ENCODE measurements at places on chromosomes 5 and 9.

- DNase-seq: no peak
These were observed 21.9 kb upstream of the DUSP1 start for GRCh38 chr5:172792701-172793570.

- DNase-seq: no peak
These were observed 50.0 kb downstream of the EXD3 start for GRCh38 chr9:137372693-137373610.

GRCh38 chr9:90901933-90902332, 100.3 kb downstream of the SYK start:
- no peak for DNase-seq

DNA sequence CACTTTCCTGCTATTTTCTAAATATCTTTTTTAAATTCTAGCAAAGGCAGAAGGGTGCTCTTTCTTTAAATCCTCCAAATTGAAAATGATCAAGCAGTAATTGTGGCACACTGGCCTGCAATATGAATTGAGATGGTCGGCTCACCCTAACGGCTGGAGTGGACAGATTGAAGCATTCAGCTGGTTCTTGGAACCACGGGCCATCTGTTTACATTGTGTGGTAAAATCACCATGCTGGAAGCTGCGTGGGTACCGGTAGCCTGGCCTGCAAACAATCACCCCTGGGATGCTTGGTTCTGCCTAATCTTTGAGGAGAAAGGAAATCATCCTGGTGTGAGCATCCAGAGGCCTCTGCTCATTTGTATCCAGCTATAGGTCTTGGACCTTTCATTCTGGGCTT, 289.3 kb downstream of the ZNF608 start:
- DNase-seq: no peak

DNA sequence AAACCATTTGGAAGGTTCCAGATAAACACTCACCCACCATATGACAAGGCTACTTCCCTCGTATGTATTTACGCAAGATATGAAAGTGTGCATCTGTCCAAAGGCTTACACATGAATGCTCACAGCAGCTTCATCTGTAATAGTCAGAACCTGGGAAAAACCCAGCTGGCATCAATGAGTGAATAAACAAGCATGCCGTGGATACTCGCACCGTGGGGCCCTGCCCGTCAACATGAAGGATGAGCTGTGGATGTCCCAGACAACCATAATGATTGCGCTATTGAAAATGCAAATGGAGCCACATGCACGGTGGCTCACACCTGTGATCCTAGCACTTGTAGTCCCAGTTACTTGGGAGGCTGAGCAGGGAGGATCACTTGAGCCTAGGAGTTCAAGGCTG, 60.6 kb upstream of the FCN1 start:
- DNase-seq: no peak

GRCh38 chr9:98980291-98980690, 36.6 kb downstream of the COL15A1 start:
- DNase-seq: no peak

DNA sequence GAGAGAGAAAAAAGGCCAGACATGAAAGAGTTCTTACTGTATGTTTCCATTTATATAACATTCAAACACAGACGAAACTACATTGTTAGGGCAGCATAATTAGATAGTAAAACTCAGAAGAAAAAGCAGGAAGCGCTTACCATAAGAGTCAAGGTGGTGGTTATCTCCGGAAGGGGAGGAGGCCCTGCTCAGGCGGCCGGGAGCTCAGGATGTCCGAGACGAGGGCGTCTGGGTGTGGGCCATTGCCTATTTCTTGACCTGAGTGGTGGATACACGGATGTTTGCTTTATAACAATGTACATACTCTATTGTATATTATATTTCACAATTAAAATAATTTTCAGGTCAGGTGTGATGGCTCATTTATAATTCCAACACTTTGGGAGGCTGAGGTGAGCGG, 80.9 kb upstream of the COL5A1 start:
- no peak for DNase-seq

DNA sequence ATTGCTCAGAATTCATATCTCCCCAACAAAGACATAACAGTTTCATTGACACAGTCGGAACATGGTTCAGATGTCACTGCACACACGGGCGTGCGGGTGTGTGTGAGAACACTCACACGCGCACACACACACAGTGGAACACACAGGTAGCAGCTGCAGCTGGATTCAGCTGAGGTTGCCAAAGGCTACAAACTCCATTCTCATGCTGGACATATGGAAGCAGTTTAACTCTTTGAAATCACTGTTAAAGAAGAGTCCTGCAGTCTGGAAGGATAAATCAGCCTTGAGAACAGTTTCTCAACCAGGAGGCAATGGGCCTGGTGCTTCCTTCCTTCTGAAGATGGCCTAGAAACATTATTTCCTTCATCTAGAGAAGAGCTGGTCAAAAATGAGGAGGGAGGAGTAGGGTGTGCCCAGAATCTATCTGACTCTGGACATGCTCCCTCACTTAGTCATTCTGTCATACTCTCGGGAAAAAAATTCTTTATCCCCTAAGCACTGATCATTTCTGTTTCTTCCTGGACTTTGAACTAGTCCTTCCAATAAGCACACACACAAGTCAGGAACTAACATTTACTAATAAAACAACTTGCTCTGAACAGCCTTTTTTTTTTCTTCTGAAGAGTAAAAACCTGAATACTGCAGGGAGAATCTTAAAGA, 160.6 kb downstream of the ZDHHC21 start:
- DNase-seq: no peak

DNA sequence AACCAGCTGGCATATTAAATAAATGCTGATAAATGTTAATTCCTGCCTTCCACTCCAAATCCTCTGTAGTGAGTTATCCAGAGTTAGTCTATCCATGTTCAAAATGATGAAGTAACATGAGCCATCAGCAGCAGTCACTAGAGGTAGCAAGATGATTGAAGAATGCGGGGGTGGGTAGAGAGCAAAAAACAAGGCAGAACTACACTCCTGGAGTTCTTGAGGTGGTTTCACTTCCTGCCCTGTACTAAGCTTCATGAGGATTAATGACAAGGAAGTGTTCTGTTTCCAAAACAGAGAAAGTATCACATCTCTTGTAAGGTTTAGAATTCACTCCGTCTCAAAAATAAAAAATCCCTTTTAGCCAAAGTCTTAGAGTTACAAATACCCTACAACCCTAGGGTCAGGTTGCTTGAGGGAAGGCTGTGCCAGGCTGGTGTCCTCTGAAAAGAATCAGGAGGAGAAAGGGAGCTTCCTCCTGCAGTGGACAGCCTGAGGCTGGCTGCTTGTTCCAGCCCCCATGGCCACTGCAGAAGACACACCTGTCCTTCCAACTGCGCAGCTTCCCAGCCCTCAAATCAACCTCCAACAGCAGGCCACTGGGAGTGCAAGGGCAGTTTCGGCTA, 180.2 kb downstream of the DENND1A start:
- DNase-seq: no peak

DNA sequence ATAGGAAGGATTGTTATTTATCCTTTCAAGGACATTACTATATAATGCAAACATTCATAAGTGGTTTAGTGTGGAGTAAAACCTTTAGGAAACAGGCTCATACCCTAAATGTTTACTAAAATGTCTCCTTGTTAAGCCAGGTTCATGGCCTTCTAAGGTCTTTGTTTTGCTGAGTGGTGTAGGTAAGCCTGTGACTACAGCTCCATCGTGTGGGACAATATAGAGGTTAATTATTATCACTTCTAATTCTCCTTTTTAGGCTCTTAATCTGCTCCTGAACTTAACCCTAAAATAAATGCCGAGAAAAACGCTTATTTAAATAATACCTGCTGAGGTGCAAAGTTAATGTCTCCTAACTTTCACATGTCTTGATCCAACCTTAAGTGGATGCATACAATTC, 43.8 kb downstream of the SPINK5 start:
- DNase-seq: no peak

DNA sequence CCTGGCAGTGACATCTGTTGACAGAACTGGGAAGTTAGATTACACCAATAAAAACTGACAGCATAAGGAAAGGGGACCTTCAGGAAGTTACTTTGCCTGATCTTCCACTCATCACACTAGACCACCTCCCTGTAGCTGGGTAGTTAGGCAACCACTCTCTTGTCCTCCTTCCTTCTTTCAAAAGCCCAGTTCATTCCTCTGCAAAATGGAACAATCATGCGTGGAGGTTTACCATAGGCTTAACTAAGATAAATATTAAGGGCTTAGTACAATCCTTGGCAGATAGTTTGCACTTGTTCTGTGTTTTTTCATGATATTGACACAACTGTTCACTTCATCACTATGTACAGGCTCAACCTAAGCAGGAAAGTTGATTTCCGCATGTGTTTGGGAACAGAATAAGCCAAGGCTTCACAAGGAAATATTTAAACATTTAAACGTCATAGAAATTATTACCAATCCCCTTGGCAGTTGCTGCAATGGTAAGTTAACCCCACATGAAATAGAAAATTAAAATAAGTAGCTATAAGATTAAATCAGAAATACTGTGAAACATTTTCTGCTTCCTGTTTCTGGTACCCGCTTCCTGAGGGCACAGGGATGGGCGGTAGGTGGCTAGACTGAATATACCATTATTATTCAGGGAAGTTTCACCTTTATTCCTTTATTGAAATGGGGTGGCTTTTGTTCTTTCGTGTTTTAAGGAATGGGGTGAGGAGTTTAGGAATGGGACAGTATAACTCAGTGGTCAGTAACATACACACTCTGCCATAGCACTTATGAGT, 9.9 kb upstream of the PTGER4 start:
- no peak for DNase-seq

DNA sequence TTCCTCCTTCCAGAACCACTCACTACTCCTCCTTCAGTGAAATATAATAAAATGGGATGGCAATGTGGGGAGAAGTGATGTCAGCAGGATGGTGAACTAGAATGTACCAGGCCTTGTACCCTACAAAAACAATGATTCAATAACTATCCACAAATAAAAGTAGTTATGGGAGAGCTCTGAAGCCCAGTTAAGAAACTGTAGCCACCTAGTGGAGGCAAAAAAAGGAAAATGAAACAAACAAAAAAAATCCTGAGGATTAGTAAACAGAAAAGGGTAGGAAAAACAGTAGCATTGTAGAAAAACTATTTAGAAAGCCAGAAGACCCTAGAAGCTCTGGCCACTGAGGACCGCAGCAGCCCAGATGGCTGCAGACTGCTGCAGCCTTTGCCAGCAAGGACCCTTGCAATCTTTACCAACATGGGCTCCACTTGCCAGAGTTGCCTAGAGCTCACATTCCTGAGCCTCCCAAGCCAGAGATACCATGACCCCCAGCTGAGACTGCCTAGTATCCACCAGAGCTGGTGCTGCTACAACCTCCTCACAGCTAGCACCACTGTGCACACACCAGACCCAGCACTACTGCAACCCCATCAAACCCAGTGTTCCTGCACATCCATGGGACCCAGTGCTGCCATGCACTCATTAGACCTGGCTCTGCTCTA, 259.7 kb upstream of the MSX2 start:
- no peak for DNase-seq

- no peak for DNase-seq
These were observed 15.0 kb downstream of the CARD19 start for GRCh38 chr9:93111001-93111370.

DNA sequence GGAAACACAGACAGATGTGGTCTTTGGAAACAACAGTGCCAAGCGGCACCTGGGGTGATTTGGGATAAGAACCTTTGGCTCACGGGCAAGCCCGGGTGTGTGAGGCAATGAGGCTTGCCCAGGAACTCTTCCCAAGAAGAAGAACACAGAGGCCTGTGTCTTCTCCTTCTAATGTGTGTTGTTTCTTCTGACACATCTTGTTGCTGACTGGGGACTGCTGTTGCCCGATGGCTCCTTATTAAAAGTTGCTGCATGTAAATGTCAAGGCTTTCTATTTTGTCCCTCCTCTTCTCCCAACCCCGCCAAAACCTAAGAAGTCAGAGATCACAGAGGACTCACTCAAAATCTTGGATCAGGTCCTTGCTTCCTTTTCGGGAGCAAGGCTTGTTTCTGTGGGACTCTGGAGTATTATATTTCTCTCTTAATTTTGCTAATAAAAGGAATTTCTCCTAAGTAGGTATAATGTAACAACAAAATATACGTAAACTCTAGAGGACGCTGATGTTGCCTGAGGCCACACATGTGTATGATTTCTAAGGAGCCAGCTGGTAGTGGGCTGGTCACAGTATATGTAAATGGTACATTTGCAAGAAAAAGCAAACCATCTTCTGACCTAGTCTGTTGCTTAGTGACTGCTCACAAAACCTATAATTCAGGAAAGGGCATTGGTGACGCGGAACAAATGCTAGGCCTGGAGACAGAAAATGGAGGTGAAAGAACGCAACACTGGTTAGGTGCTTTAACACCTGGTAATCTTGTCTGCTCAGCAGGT, 232.5 kb downstream of the GADD45G start:
- no peak for DNase-seq

DNA sequence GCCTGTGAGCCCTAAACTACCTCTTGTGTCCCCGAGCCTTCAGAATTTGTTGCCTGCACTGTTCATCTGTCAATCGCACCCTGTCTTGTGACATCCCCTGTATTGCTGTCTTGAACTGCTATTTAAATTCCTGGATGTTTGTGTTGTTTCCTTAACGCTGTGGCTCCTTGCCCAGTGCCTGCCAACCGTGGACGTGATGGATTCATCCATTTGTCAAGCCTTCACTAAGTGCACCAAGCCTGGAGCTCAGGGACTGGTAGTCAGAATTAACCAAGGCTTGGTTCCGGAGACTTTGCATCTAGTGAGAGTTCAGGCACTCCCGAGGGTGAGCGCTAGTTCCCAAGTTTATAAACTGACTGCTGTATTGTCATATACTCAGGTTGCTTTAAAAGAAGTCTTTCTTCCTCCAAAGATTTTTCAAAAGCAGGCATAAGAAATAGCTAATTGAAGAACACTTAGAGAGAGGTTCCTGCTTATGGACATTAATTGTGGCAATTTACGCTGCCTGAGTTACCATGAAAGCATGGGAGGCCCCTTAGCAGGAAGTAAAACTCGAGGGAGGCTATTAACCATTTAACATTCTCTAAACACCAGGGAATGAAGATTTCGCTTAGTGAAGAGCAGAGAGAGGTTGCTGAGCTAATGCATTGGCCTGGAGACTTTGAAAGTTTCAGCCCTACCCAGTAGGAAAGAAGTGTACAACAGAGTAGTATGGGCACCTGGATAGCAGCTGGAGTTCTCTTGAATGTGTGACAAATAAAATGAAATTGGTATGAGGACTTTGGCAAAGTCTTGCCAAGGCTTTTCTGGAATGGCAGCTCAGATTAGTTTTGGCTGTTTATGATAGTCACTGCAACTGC, 29.0 kb downstream of the RGS3 start:
- DNase-seq: no peak

DNA sequence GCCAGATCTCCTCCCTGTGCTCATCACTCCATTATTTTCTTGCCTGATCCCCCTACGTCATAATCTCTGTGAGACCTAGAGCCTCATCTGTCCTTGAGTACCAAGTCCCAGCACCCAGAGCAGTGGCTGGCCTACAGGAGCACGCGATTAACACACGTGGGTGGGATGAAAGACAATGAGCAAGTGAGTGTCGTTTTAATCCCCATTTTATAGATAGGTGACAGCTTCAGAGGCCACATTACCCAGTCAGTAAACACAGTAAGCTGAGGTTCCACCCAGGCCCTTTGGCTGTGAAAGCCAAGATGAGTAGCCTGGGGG, 17.3 kb downstream of the TRUB2 start:
- DNase-seq: no peak

GRCh38 chr9:127136081-127136879, 13.8 kb upstream of the ANGPTL2 start:
- peak; percentile 10 for DNase-seq

Data from stimulated activated CD8-positive, alpha-beta memory T cell treated with anti-CD3 and anti-CD28 coated beads, Interleukin-4, amount 100 ng/mL, for 48 hours (primary cell).